NCI-H774 (cell line): ENCODE measurements at places on chromosomes 13 and 19.

DNA sequence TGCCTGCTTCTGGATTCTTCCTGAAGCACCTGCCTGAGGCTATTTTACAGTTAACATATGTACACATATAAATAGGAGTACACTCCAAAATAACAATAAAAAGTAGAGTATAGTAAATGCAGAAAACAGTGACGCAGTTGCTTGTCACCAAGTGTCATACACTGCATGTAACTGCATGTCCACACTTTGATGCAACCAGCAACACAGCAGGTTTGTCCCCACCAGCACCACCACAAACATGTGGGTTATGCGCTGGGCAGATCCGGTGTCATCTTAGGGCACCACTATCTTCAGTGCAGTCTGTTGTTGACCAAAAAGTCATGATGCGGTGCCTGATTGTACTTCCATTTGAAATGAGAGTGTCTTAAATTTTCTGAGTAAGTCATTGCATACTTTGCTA, 51.3 kb downstream of the COL4A2 start:
- no peak for DNase-seq

DNA sequence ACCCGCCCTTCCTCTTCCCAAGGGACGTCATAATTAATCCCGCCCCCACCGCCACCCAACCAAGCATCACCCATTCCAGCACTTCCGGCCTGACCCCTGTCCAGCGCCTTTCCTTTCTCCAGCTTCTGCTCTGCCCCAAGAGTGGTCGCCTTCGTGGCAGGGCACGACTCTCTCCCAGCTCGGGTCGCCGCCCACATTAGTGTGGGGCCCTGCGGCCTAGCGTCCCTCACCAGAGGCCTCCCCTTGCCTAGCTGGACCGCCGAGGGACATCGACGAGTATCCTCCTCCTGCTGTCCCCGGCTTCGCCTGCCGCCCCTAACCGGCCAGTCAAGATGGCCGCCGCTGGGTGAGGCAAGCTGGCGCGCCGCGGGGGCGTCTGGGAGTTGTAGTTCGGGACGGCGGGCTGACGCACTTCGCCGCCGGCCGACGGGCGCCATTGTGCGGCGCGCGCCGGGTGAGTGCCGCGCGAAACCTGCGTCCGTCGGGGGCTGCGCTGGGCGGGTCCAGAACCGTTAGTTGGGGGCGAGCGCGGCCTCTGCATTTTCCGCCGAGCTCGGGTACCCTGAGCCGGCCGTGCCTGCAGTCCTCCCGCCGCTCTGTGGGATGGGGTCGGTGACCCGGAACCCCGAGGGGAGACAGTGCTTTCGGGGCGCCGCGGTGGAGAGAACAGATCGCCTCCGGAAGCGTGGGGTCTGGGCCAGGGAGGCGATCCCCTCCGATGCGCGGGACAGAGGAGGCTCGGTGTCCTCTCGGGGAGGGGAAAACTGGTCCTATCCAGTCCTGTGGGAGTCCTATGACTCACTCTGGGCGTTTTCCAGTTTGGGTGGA, at the start of gene ZNF274:
TSS of gene ZNF274 (plus strand) at position 73 of the 828 bp plus-strand sequence. CDS start 905 bp downstream, outside the sequence.
- DNase-seq: peak; percentile 77

GRCh38 chr19:36009220-36009619, 607 bp upstream of the SYNE4 start:
- DNase-seq: peak; percentile 47

DNA sequence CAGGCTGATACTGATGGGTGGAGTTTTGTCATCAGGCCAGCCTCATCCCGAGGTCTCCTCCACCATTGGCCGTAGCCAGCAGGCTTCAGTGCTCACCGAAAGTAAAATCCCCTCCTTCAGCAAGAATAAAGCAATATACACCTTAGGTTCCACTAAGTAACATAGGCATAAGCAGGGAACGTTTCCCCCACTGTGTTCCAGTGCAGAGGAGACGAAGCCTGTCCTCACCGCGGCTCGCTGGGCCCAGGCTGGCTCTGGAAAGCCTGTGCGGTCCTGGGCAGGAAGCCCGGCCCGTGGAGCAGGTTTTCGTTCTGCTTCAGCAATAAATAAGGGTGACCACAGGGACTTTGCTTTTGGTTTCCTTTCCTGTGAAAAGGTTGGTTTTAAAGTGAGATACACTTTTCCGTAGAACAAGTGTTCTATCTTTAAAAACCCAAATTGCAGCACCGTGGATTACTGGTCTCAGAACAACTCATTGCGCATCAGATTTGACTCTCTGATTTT, 16.3 kb upstream of the TEX29 start:
- no peak for DNase-seq

DNA sequence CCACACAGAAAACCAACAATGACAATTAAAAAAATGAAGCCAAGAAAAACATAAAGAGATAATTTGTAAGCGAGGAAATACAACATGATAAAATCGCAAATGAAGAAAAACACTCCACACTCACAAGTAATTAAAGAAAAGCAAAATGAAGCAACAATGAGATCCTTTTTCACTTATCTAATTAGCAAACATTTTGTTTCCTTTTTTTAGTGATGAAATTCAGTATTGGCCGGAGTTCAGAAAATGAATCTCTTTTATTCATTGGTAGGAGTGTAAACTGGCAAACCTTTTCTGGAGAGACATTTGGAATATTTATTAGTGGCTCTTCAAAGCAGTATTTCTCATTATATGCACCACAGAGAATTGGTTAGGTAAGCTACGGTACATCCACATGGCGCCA, 70.6 kb upstream of the POMP start:
- DNase-seq: no peak

- no peak for DNase-seq
Measured at GRCh38 chr19:27966390-27966816, 1246.5 kb downstream of the UQCRFS1 start.

GRCh38 chr13:114054830-114055439, 77.5 kb downstream of the RASA3 start:
- no peak for DNase-seq

- DNase-seq: no peak
Measured at GRCh38 chr19:5231857-5232678, 108.5 kb downstream of the PTPRS start.

- DNase-seq: no peak
Measured at GRCh38 chr19:45955905-45956608, 17.6 kb downstream of the NOVA2 start.

GRCh38 chr19:810883-811489, 10.8 kb downstream of the PLPPR3 start:
- no peak for DNase-seq

- DNase-seq: no peak
Measured at GRCh38 chr13:52599037-52599847, 43.0 kb upstream of the HNRNPA1L2 start.

GRCh38 chr13:20124303-20124702, 36.5 kb downstream of the GJA3 start:
- no peak for DNase-seq

- no peak for DNase-seq
Measured at GRCh38 chr13:34369931-34370330, 552.0 kb downstream of the RFC3 start.

DNA sequence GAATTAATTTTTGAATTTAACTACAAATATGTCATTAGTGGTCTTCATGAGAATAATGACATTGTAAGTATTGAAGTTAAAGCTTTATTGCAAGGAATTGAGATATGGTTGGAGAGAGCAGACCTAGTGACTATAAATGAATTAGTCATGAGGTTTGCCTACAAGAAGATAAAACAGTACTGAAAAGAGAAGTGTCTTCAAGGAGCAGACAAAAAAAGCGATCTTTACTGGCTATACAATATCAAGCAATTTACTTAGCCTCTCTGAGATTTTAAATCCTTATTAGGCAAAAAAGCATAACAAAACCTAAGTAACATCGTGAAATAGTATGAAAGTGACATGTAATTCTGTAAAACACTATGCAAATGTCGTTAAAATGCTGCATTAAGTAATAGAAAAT, 435.1 kb upstream of the PCDH20 start:
- DNase-seq: no peak

- DNase-seq: no peak
Measured at GRCh38 chr13:40370661-40371060, 295.8 kb downstream of the FOXO1 start.

- no peak for DNase-seq
Measured at GRCh38 chr13:30156826-30157615, 150.3 kb downstream of the KATNAL1 start.

- no peak for DNase-seq
Measured at GRCh38 chr19:8111376-8111775, 38.0 kb downstream of the FBN3 start.

GRCh38 chr19:51207747-51208146, 17.1 kb upstream of the CD33 start:
- DNase-seq: no peak

- DNase-seq: peak; percentile 45
Measured at GRCh38 chr19:48713041-48713863, 6.3 kb downstream of the MAMSTR start.

- DNase-seq: no peak
Measured at GRCh38 chr13:51914137-51914493, 52.3 kb downstream of the CCDC70 start.

GRCh38 chr19:16207063-16207462, 9.4 kb downstream of the AP1M1 start:
- DNase-seq: no peak

- DNase-seq: no peak
Measured at GRCh38 chr13:110519506-110519905, 42.0 kb downstream of the RAB20 start.

GRCh38 chr13:108266321-108266990, 3.1 kb upstream of the TNFSF13B start:
- DNase-seq: no peak

- no peak for DNase-seq
Measured at GRCh38 chr13:80547341-80547740, 206.4 kb upstream of the SPRY2 start.

GRCh38 chr13:69092615-69093322, 1014.9 kb upstream of the ATXN8OS start:
- no peak for DNase-seq

- DNase-seq: no peak
Measured at GRCh38 chr13:28716511-28716910, 2.3 kb downstream of the SLC46A3 start.

DNA sequence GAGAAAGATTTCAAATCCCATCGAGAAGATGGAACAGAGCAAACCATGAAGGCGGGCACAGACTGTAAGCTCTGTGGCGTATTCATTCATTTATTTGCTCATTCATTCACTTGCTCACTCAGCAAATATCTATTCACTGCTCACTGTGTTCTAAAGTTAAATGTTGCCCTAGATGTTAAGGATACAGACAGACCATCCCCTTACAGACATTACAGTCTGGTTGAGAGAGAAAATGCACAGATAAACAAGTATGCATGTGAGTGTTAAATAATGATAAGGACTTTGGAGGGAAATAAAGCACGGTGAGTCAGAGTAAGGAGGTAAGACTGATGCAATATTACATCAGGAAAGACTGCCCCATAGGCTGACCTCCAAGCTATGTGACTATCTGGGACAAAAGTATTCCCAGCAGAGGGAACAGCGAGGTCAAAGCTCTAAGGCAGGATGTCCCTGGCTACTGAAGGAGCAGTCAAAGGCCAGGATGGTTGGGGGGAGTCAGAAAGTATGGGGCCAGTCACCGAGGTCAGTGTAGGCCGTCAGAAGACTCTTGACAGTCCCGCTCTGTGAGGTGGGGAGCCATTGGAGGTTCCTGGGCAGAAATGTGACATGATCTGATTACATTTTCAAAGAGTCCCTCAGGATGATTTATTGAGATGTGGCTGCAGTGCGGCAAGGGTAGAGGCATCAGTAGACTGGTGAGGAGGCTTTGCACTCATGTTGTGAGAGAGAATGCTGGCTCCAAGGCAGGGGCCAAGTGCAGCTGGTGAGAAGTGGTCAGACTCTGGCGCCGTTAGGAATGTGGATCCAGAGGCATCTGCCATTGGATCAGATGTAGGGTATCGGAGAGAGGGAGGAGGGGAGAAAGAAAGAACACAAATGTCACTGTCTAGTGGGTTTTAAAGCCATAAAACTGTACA, 37.9 kb downstream of the MBNL2 start:
- DNase-seq: no peak

DNA sequence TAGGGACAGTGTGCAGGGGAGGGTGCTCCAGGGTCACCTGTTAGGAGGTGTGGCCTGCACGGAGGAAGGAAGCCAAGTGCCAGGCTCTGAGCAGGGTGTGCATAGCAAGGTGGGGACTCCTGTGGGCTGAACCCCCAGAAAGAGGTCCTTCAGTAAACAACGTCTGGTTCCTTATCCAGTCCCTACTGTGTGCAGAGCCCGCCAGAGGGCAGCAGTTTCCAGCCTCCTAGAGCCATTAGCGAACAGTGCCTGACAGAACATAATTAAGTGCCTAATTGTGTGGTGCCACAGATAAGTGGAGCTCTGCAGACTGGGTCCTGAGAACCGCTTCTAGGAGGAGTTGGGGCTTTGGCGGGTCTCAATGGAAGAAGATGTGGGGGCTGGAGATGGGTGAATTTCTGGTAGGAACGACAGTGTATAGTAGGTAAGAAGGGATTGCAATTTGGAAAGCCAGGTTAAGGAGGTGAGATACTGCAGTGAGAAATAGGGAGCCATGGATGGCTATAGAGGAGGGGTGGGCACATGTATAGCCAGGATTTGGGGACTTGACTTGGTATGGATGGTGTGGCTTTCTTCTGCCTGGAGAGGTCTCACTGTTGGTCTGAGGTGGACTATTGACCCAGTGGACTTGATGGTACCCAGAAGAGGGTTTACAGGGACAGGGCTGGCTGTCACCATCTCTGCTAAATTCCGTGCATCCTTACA, 323.1 kb downstream of the ZNF536 start:
- no peak for DNase-seq

GRCh38 chr13:25973085-25973484, 78.7 kb downstream of the SHISA2 start:
- no peak for DNase-seq

DNA sequence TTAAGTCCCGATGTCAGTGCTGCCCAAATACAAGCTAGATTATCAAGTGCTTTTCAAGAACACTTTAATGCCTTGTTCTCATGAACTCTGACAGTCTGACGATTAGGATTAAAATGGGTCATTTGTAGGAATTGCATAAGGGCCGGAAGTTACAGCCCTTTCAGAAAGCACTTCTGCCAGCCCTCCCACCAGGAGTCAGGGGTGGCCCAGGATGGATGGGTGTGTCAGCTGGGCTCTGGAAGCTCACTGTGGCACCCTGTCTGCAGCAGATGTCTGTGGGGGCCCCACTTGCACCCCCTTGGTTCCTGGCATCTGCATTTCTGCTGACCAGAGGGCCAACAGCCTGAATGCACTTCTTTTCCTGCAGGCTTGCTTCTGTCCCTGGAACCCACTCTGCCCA, 712.7 kb downstream of the UQCRFS1 start:
- no peak for DNase-seq

GRCh38 chr19:33804021-33804799, 7.5 kb downstream of the KCTD15 start:
- DNase-seq: no peak

GRCh38 chr19:31071136-31071855, 277.9 kb downstream of the TSHZ3 start:
- no peak for DNase-seq

DNA sequence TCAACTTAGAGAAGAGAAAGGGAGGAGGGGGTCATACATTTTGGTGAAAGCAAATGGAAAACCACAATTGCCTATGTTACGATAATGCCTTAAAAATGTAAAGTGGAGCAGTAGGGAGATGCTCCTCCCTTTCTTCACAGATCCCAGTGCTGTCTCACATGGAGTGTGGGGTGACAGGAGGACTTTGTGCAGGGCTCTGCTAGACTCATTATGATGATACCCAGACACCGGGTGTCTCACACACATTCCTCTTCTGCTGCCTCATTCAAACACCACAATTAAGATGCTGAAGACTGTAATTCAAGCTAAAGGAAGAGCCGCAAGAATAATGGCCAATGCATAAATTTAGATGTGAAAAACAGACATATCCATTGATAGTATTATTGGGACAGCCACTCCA, 150.6 kb downstream of the LHFPL6 start:
- DNase-seq: no peak
